Epithelial cell of esophagus (primary cell): ENCODE measurements at places on chromosomes 3 and 15.

GRCh38 chr3:149657321-149657925 is 402 bp downstream of the WWTR1 start:
- peak; percentile 81 for DNase-seq

DNA sequence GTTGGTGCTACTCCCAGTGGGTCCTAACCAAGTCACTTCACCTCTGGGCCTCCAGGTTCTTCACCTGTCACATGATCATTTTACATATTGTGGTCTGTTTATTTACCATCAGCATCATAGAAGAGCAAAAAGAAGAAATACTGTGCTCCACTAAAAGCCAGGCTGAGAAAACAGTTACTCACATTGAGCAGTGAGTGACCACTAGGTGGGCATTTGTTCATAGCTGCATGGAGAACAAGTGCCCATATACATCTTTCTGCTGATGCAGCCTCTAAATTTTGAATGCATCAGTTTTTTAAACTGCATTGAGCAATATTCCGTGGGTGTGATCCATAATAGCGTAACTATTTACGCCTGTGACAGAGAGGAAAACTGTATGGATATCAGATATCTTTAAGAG is 76.2 kb downstream of the DCUN1D1 start:
- DNase-seq: no peak

- DNase-seq: no peak
Observed at GRCh38 chr3:146889626-146890025, 284.5 kb upstream of the PLSCR5 start.

DNA sequence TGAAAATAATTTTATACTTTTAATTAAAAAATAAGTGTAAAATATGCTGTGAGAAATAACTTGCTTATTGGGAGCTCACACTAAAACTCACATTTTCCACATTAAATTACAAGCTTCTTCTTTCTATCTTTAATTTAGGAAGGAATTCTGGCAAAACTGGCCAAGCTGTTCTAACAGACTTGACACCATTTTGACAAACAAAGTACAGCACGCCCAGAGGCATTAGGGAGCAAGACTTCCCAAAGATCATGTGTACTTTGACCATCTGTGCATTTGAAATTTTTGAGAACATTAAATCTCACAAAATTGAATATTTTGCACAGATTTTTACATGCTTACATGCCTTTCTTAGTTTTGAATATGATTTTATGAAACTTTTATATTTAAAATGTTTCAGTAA is 1288.4 kb upstream of the CADM2 start:
- no peak for DNase-seq

DNA sequence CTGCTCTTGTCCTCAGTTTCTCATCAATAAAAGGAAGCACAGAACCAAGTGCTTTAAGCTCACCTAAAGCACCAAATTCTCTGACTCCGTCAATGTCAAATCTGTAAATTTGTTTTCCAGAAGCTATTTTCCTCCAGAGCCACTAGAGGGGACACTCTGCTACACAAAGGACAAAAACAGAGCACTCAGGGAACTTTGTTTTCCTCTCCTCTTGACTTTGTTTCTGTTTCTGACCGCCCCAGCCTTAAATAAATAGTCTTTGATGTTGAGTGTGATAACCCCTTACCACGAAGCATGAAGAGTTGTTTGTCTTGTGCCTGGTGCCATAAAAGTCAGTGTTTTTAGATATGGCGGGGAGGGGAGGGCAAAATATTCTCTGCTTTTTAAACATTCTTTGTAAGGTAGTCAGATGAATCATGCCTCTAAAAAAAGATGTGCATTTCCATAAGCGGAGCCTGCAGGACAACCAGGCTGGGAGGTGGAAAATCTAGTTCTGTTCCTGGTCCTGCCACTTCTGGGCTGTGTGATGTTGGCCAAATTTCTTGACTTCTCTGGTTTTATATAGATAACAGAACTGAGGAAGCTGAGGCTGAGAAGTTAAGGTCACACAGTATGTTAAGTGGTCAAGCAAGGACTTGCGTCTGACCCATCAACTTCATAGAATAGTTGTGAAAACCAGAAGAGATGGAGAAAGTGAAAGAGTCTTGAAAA is 7.3 kb upstream of the ZBTB38 start:
- peak; percentile 76 for DNase-seq

GRCh38 chr15:54101664-54102270 is 123.5 kb downstream of the UNC13C start:
- no peak for DNase-seq

DNA sequence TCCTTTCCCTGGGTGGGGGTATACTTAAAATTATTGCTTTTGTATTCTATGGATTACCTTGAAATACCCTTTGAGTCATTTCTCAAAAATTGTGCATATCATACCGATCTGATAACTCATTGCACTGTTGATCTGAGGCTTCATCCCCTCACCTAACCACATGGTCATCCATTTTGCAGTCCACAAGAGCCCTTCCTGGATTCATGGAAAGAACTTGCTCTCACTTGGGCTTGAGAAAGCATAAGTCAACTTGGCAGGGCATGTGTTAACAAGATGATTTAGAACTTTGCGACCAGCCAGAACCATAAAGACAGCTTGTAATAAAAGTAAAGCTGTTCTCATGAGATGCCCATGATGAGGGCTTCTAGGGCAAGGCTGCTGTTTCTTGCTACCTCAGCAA is 22.2 kb downstream of the MME start:
- peak; percentile 14 for DNase-seq

DNA sequence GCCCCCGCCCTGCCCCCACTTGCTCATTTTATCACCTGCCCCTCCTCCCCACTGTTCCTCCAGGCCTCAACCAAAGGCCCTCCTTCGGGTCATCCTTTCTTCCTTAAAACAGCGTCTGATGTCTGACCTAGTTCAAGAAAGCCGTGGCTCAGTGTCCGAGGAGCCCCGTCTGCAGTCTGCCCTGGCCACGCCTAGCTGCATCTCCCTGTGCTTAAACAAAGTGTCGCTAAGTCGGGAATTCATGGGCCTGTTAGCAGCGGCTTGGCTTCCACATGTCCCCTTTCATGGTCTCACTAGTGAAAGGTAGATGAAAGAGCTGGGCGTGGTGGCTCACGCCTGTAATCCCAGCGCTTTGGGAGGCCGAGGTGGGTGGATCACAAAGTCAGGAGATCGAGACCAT is 41.2 kb downstream of the TM2D3 start:
- DNase-seq: no peak

- no peak for DNase-seq
Observed at GRCh38 chr15:85934691-85935090, 140.0 kb upstream of the KLHL25 start.

GRCh38 chr3:107966276-107966675 is 124.6 kb downstream of the CD47 start:
- DNase-seq: no peak

- no peak for DNase-seq
Observed at GRCh38 chr15:33029109-33029652, 165.3 kb downstream of the FMN1 start.

DNA sequence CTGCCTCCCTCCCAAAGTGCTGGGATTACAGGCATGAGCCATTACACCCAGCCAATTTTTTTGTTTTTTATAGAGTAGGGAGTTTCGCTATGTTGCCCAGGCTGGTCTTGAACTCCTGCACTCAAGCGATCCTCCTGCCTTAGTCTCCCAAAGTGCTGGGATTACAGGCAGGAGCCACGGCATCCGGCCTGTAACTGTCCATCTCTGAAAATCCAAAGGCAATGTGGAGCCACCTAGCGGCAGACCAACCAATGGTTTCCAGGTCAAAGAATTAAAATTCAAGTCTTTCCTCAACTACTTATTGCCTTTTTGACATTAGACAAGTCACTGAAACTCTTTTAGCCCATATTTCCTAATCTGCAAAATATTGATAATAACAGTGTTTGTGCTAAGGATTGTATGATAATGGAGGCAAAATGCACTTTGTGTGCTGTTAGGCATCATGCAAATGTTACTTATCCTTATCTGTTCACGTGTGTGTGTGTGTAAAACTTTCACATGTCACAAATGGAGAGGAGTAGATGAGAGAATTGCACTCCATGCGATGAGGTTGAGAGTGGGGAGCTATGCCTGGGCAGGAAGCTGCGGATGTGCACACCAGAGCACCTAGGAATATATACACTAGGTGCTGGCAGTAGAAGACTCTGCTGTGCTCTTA is 48.7 kb downstream of the COL8A1 start:
- peak; percentile 72 for DNase-seq

DNA sequence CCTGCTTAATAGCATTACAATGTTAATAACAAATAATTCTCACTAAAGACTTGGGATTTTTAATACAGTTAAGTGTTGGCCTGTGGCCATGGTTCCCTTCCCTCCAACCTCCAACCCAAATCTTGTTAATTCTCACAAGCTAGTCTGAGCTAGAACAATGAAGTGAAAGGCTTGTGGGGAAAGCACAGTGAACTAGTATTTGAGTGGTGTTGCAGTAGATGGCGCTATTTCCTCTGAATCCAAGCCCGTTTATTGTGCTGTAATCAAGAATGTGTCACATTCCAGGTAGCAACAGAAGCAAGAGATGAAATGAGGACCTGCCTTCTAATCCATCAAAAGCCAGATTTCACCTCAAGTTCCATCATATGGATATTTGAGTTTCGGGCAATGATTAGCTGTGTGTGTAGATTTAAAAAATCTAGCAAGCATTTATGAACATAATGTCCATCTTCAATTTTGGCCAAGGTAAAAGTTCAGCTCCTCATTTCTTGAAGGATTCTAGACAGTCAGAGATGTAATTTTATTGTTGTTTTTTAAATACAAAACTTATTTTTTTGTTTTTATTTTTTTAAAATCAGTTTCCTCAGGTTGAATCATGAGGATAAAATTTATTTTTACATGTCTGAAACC is 160.7 kb downstream of the SQOR start:
- DNase-seq: peak; percentile 86

GRCh38 chr3:99439892-99440291 is 198.5 kb upstream of the COL8A1 start:
- no peak for DNase-seq

GRCh38 chr3:141646760-141647561 is 91.1 kb upstream of the RNF7 start:
- DNase-seq: peak; percentile 60

GRCh38 chr15:100913961-100914360 is 5.2 kb upstream of the LRRK1 start:
- no peak for DNase-seq

- peak; percentile 62 for DNase-seq
Observed at GRCh38 chr3:20809356-20809755, 623.4 kb upstream of the SGO1 start.

DNA sequence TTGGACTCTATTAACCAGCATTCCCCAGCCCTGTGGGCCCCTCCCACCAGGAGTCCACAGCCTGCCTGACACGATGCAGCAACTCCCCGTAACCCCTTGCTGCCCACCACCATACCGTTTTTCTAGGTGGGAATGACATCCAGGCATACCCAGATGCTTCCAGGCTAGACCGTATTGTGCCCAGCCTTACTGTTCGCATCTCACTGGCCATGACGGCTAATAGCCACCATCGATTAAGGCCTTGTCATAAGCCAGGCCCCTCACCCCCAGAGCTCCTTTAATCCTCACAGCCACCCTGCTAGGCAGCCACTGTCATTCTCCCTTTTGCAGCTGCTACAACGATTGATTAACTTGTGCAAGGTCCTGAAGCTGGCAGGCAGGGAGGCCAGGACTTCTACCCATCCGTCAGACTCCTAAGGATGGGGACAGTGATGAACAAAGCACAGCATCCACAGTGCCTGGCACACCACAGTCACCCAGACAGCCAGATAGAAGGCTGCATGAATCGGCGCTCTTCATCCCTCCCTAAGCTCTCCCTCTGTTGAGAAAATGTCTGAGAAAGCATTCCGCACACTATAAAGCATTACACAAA is 60.0 kb upstream of the FLNB start:
- DNase-seq: no peak

- DNase-seq: no peak
Observed at GRCh38 chr3:8455526-8456411, 45.9 kb upstream of the LMCD1 start.
